PC-3 (cell line): ENCODE measurements at places on chromosomes 12 and 14.

GRCh38 chr12:109497675-109498074 lies 20.2 kb downstream of the UBE3B start:
- no peak for DNase-seq
- H3K4me3 ChIP-seq: no peak overlapping the region
- H3K36me3 ChIP-seq: peaks cover 34% of the 10 kb centered on the region

DNA sequence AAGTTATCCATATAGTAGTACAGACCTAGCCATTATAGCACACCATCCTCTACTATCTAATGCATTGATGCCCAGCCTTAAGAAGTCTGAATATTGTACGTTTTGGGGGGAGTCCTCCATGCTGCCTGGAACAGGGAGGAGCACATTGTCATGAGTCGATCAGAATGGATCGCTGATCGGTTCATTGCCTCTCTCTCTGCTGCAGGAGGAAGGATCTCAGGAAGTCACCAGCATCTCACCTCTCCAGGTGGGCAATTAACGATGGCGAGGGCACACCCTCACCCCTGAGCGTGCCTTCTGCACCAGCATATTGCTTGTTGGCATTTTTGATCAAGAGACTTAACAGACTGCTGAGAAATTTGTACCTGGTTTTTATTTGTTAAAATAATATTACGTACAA lies 11.5 kb downstream of the CCND2 start:
- no peak overlapping the region for H3K27ac ChIP-seq
- no peaks in the 10 kb centered on the region for H3K36me3 ChIP-seq
- no peak for DNase-seq
- peaks cover 31% of the 10 kb centered on the region for H3K27me3 ChIP-seq
- no peak overlapping the region for H3K4me3 ChIP-seq

DNA sequence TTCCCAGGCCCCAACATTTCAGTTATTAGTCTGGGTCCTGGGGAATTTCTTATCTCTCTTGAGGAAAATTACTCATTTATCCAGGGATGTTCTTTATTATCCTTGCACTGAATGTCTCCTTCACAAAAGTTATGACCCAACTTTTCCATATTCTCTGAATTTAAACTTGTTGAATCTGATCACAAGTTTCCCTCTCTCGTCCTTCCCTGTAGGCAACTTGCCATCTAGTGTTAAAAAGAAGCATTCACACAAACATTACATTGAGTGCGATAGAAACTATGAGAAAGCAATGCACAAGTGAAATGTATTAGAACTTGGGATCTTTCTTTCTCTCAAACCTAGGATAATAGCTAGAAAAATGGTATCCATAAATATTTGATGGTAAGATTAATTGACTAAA lies 608.4 kb downstream of the FSCB start:
- H3K4me1 ChIP-seq: 0 out of 2 replicates have a peak, but pooled peaks cover 4% of the 10 kb centered on the region
- no peak overlapping the region for H3K4me3 ChIP-seq
- H3K27me3 ChIP-seq: no peaks in the 10 kb centered on the region
- H3K36me3 ChIP-seq: no peaks in the 10 kb centered on the region
- peak; percentile 37 for DNase-seq

- no peak for DNase-seq
- no peaks in the 10 kb centered on the region for H3K36me3 ChIP-seq
- no peaks in the 10 kb centered on the region for H3K27me3 ChIP-seq
- peaks cover 4% of the 10 kb centered on the region; the same call in 1 of the 2 replicates for H3K4me1 ChIP-seq
- no peak overlapping the region for H3K27ac ChIP-seq
These were observed 4.4 kb upstream of the EIF5 start for GRCh38 chr14:103329401-103330347.

- H3K27me3 ChIP-seq: no peaks in the 10 kb centered on the region
- H3K4me3 ChIP-seq: no peak overlapping the region
- H3K27ac ChIP-seq: no peak overlapping the region
- DNase-seq: no peak
These were observed 149.9 kb upstream of the BTG1 start for GRCh38 chr12:92295523-92295922.

- H3K27ac ChIP-seq: peak overlapping the region; percentile 79
- peaks cover 98% of the 10 kb centered on the region for H3K36me3 ChIP-seq
- DNase-seq: peak; percentile 53
These were observed 6.6 kb downstream of the SLC38A2 start for GRCh38 chr12:46365951-46366379.

- 0 out of 2 replicates have a peak, but pooled peaks cover 2% of the 10 kb centered on the region for H3K27me3 ChIP-seq
- DNase-seq: no peak
- no peak within 1 kb of the TSS for H3K27ac ChIP-seq
- H3K4me1 ChIP-seq: no peaks in the 10 kb centered on the region
These were observed at the start of gene LRCOL1 for GRCh38 chr12:132610051-132610759. LRCOL1 (minus strand) TSS chr12:132610582; CDS start chr12:132606251, 4,331 bp downstream.

DNA sequence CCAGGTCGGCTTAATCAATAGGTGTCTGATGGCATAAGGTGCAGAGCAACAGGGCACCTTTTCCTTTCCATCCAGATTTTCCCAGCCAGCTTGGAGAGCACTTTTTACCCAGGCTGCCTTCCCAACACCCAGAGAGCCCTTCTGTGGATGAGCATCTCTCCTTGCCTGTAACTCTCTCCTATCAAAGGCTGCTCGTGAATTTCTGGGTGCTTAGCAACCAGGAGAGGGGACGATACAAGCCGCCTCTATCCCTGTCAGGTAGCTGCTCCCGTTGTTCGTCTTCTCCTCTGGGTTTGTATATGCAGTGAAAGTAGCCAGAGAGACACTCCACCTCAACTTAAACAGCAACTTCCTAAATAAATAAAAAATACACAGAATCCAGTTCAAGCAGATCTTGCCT lies 124.2 kb downstream of the CACNA1C start:
- no peak overlapping the region for H3K4me3 ChIP-seq
- DNase-seq: no peak
- H3K36me3 ChIP-seq: no peaks in the 10 kb centered on the region
- H3K27ac ChIP-seq: no peak overlapping the region
- peaks cover 10% of the 10 kb centered on the region for H3K4me1 ChIP-seq

GRCh38 chr12:44296624-44297197 lies 460.8 kb downstream of the TMEM117 start:
- no peak for DNase-seq
- no peaks in the 10 kb centered on the region for H3K36me3 ChIP-seq
- H3K27me3 ChIP-seq: no peaks in the 10 kb centered on the region
- no peaks in the 10 kb centered on the region for H3K4me1 ChIP-seq
- H3K27ac ChIP-seq: no peak overlapping the region
- H3K4me3 ChIP-seq: no peak overlapping the region

DNA sequence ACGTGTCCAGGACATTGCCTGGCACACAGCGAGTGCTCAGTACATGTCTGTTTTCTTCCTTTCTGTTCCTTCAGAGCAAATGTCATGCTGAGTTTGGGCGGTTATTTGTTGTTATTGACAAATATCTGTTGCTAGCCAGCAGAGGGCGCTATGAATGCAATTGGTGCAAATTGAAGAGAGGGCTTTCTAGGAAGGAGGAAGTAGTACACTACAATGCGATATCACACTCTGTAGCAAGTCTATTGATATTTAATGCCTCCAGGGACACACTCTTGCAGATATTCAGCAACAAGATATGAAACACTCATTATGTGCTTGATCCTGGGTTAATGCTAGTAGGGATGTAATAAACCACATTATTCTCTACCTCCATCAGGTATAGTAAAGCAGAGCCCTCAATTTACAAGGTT lies 267.3 kb upstream of the SRRM4 start:
- H3K4me1 ChIP-seq: no peaks in the 10 kb centered on the region
- H3K27me3 ChIP-seq: no peaks in the 10 kb centered on the region
- H3K4me3 ChIP-seq: no peak overlapping the region
- H3K36me3 ChIP-seq: no peaks in the 10 kb centered on the region
- H3K27ac ChIP-seq: no peak overlapping the region

- H3K27me3 ChIP-seq: peaks cover 14% of the 10 kb centered on the region; the same call in 1 of the 2 replicates
- H3K27ac ChIP-seq: peak overlapping the region; percentile 40
- H3K4me3 ChIP-seq: 0 out of 2 replicates have a peak overlapping the region, but pooled peaks have one; percentile 12
- H3K36me3 ChIP-seq: no peaks in the 10 kb centered on the region
These were observed 25.1 kb downstream of the ANKS1B start for GRCh38 chr12:99959549-99960170.

- H3K4me3 ChIP-seq: no peak overlapping the region
- H3K4me1 ChIP-seq: peaks cover 11% of the 10 kb centered on the region
- no peaks in the 10 kb centered on the region; the same call in 1 of the 2 replicates for H3K36me3 ChIP-seq
- no peaks in the 10 kb centered on the region for H3K27me3 ChIP-seq
These were observed 16.4 kb downstream of the MLXIP start for GRCh38 chr12:122094735-122095631.

DNA sequence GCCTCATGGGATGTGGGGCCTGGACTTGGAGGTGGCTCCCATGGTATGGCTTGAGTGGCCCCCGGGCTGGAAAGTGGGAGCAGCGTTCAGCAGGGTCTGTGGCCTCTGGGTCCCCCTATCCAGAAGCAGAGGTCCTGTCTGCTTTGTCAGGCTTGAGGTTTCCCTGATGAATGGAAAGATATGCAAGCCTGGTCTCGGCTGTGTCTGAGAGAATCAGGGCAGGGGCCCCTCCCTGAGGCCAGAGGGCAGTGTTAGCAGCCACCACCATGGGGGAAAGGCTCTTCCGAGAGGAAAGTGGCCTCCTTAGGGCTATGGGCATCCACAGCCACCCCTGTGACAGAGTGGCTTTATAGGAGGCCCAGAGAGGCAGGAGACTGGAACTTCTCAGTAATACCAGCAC lies 128.2 kb downstream of the VRK1 start:
- H3K27me3 ChIP-seq: no peaks in the 10 kb centered on the region
- no peaks in the 10 kb centered on the region for H3K36me3 ChIP-seq
- DNase-seq: no peak

DNA sequence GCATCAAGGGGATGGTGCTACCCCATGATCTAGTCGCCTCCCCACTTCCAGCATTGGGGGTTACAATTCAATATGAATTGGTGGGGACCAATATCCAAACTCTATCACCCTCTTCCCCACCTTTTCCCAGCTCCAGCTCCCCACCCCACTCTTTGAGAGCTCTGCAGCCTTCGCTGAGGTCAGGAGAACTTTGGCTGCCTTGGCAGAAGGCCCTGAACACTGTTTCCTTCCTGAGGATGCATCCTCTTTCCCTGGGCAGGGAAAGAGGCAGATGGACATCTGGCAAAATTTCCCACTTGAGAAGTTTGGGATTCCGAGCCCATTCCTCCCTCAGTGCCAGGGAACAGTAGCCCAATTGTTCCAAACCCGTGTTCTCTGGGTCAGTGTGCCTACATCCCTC lies 169.1 kb downstream of the TSPAN9 start:
- H3K27me3 ChIP-seq: no peaks in the 10 kb centered on the region
- no peak overlapping the region for H3K27ac ChIP-seq
- DNase-seq: no peak
- no peaks in the 10 kb centered on the region for H3K4me1 ChIP-seq
- no peaks in the 10 kb centered on the region for H3K36me3 ChIP-seq

DNA sequence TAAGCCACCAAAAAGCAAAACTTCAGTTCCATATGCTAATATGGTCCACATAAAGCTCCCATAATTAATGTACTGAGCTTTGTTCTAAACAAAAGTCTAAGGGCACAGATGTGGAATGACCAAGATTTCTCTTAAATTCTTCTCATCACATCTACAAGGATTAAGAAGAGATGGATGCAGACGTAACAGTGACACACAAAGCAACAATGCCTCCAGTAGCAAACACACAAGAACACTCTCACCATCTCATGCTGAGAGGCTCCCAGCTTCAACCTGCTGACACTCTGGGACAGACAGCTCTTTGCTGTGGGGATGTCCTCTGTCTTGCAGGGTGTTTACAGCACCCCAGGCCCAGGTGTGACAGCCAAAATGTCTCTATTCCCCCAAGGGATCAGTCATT lies 48.2 kb downstream of the SETD3 start:
- no peak overlapping the region for H3K27ac ChIP-seq
- H3K36me3 ChIP-seq: peaks cover 24% of the 10 kb centered on the region
- DNase-seq: no peak

DNA sequence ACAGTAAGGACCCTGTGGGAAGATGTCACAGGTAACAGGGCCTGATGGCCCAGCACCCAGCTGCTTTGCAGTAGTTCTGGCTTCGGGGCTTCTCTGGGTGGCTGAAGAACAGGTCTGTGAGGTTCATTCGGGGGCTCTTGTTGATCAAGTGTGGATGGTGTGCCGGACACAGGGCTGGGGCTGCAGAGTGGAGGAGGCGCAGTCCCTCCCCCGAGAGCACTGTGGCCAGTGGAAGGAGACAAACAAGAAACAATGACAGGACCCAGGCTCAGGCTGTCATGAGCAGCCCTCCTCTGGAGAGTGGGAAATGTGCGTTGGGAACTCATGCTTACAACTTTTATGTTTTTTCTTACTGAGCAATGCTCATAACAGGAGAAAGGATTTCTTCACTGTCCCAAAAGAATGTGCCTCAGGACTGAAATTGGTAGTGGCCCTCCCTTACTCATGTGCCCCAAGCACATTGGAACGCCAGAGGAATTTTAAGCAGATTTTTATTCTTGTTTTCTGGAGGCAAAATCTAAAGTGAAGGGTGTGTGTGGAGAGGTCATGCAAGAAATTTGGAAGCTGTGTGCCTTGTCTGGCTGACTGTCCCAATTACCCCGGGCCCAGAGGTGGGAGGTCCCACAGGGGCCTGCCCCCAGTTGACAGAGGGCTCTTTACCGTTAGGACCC lies 233.8 kb downstream of the CACNA1C start:
- no peaks in the 10 kb centered on the region for H3K36me3 ChIP-seq
- peaks cover 85% of the 10 kb centered on the region for H3K27me3 ChIP-seq
- H3K4me1 ChIP-seq: no peaks in the 10 kb centered on the region
- no peak for DNase-seq
- H3K27ac ChIP-seq: no peak overlapping the region

DNA sequence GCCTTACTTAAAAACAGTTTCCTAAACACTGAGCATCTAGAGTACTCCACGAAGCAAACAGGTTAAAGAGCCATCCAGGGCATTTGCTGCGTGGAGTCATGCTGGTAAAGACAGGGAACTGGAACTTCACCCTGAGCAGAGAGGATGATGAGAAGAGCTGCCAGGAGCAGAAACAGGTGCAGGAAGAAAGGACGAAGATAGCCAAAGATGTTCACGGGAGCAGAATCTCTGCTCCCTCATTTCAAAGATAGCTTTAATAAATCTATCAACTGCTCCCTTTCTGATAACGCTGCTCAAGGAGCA lies 280.8 kb upstream of the FKBP4 start:
- H3K27ac ChIP-seq: no peak overlapping the region
- peaks cover 44% of the 10 kb centered on the region for H3K27me3 ChIP-seq
- no peak overlapping the region for H3K4me3 ChIP-seq
- no peaks in the 10 kb centered on the region for H3K36me3 ChIP-seq

- H3K27me3 ChIP-seq: no peaks in the 10 kb centered on the region
- no peaks in the 10 kb centered on the region for H3K36me3 ChIP-seq
- no peaks in the 10 kb centered on the region for H3K4me1 ChIP-seq
- H3K4me3 ChIP-seq: no peak overlapping the region
- no peak overlapping the region for H3K27ac ChIP-seq
- DNase-seq: peak; percentile 10
These were observed 104.7 kb upstream of the SLCO1B1 start for GRCh38 chr12:21026302-21026701.
